ENCODE measurements at places on chromosomes 11 and 22.

DNA sequence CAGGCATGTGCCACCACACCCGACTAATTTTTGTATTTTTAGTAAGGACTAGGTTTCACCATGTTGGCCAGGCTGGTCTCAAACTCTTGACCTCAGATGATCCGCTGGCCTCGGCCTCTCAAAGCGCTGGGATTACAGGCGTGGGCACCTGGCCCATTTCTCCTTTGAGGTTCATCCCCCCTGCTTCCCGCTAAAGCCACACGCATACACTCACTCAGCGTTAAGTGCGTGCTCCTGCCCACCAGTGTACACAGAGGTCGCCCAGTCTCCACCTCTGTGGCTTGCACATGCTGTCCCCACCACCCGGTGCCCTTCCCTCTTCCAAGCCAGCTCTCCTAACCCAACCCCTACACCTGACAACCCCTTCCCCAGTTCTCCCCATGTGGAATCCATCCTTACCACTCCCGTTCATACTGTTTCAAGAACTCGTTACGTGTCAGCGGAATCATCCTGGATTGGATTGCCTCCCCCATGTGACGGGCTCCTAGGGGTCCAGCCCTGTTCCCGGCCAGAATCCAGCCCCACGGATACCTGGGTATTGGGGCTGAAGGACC lies 15.7 kb upstream of the CYTH4 start:
- DNase-seq, result no peak

DNA sequence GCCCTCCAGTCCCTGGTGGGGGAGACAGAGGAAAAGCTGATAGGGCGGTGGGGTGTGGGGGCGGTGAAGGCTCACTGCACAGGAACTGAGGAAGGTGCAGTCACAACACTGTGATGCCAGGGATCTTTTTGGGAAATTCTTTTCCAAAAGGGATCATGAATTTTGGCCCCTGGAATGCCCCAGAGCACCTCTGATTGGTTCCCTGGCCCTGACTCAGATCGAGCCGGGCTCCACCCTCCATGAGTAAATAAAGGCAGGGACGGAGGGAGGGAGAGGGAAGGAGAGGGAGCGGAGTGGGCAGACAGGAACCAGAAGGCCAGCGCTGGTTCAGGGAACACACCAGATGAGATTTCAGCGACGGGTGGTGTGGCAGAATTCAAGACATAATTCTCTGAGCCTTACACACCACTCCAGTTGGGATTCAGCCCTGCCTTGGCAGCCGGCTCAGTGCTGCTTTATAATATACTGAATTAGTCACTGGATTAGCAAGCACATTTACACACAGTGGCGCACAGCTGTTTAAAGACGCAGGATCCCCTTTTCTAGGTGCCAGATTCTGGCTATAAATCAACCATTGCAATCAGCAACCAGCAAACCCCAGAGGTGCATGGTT lies 80.3 kb downstream of the ETS1 start:
- DNase-seq, result no peak

GRCh38 chr11:62860835-62861563 lies 19.7 kb upstream of the SLC3A2 start:
- no peak for DNase-seq

GRCh38 chr11:76208438-76209374 lies 2.4 kb upstream of the WNT11 start:
- DNase-seq, result peak; percentile 77

DNA sequence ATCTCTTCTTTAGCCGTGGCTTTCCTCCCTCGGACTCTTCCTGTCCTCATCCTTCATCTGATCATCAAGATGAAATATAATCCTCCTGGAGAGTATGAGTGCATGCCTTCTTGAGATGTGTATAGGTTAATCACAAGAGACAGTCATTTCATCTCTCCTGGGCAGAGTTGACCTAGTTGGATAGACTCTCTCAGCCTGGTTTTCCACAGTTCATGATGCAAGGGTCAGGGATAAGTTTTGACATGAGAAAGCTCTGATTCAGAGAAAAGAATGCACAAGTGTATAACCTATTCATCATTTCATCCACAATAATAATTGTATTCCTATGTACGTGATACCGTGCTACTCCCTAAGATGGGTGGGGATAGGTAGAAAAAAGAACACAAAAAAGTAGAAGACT lies 33.2 kb upstream of the CCDC90B start:
- DNase-seq, result no peak

- DNase-seq, result no peak
Observed at GRCh38 chr11:68007498-68008380, 2.4 kb upstream of the ALDH3B1 start.

- DNase-seq, result peak; percentile 29
Observed at GRCh38 chr22:39526736-39527171, 5.8 kb downstream of the RPS19BP1 start.

- no peak for DNase-seq
Observed at GRCh38 chr11:12617632-12618031, 56.6 kb upstream of the TEAD1 start.

- no peak for DNase-seq
Observed at GRCh38 chr22:48836673-48837340, 990.9 kb downstream of the BRD1 start.

DNA sequence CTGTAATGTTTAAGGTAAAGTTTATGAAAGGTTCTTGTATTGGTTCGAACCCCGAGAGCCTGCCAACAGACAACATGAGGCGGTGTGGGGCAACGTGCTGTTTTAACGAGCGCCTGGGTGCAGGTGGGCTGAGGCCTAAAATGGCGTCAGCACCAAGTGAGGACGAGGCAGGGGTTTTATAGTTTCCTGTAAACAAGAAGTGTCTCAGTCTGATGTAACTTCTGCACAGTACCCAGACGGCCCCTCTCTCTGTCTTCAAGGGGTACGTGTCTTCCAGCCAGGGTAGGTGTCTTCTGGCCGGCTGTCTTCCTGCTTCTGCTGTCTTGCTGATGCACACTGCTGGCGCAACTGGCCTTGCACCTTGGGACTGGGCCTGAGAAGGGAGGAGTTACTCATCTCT lies 2.7 kb downstream of the PPFIBP2 start:
- no peak for DNase-seq

DNA sequence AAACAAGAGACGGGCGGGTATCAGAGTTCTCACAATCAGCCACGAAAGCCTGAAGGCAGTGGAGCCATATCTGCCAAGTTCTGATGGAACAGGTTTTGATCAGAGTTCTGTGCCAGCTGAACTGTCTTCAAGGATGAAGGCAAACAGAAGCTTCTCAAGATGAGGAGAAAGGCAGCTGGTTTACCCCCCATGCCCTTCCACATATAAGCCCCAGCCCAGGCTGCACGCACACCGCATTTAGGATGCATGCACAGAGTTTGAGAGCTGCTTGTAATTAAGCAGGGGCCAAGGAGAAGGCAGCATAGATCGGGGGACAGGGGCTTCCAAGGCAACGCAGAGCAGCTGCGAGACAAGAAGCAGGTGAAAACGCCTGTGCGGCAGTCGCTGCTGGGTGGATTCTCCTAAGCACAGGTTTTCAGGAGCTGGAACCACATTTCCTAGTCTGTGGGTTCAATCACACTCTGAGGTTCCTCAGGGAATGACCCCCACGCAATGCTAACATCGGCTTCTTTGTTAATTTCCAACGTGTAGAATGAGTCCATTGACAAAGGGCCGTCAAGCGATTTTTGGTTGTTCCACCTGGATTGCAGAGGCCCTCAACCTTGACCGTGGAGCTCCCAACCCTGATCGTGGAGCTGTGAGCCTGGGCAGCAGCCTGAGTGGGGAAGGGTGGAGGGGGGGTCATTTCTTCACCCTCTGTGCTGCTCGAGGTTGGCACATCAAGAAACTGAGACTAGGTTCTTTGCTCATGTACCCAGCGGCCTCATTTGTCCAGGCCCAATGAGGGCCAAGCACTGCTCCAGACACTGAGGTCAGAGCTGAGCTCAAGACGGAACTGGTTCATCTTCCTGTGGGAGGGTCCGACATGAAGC lies 81.7 kb upstream of the SHISAL1 start:
- no peak for DNase-seq

DNA sequence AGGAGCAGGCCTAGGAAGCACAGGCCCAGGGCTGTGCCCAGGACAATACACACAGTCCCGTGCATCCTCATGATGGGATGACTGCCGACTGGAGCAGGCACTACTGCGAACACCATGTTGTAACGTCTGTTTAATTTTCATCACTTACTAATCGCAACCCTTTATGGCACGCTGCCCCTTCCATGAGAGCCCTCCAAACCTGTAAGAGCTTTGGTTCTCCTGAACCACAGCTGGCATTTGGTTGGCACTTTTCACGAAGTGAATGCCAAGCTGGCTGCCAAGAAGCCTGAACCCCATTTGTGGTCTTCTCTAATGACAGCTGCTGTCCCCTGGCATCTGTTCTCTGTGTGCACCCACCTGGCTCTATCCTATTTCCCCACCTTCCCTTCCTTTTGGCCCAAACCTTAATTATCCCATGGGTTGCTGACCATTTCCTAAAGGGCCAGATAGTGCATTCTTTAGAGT lies 36.5 kb downstream of the APOL1 start:
- no peak for DNase-seq

DNA sequence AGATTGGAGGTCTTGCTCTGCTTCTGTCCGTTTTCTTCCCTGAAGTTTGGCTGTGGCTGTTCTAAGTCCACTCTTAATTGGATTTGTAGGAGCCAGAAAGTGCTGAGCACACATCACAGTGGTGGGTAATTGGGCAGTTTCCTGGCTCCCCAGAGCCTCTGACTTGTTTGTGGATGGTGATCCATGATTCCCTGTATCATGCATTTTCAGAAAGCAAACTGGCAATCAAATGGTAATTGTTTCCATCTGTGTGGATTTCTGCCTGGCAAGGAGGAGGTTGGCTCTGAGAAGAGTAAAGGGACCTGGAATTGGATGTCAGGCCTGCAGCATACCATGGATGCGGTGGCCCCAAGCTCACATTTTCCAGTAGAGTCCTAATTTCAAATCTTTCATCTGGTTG lies 49.5 kb downstream of the PPFIBP2 start:
- no peak for DNase-seq

GRCh38 chr11:115885535-115886421 lies 381.6 kb upstream of the CADM1 start:
- no peak for DNase-seq

DNA sequence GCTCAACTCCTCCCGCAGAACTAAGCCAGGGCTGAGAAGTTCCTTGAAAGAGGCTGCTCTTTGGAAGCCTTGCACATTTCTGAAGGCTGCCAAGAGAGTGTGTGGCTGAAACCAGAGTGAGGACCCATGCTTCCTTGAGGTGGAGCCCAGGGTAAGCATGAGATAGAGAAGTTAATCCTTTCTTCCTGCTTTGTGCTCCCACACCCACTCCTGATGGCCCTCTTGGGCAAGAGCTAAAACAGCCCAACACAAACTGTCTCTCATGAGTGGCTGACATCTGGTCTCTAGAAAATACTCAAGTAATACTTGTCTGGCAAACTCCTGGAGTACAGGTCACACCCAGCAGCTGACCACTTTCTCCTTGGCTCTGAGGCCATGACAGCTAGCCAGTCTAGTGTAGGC lies 523.7 kb downstream of the INSC start:
- DNase-seq, result no peak

- DNase-seq, result no peak
Observed at GRCh38 chr11:6843670-6844069, 1.8 kb upstream of the OR10A5 start.

DNA sequence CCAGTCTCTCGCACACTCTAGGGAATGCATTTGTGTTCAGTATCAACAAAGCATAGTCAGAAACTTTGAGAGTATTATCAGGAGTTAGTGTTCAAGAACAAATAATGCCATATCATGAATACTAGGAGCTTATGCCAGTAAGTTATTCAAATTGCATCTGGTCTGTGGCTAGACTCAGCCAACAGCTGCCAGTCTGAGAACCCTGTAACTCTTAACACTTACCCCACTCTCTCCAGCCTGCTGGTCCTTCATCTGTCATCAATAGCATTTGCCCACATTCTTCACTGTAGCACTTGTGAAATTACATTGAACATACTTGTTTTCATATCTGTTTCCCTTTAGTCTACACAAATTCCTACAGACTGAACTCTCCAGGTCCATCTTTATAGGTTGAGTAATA lies 1157.5 kb upstream of the RAG2 start:
- DNase-seq, result no peak

GRCh38 chr11:32088117-32088941 lies 2.5 kb upstream of the RCN1 start:
- no peak for DNase-seq

DNA sequence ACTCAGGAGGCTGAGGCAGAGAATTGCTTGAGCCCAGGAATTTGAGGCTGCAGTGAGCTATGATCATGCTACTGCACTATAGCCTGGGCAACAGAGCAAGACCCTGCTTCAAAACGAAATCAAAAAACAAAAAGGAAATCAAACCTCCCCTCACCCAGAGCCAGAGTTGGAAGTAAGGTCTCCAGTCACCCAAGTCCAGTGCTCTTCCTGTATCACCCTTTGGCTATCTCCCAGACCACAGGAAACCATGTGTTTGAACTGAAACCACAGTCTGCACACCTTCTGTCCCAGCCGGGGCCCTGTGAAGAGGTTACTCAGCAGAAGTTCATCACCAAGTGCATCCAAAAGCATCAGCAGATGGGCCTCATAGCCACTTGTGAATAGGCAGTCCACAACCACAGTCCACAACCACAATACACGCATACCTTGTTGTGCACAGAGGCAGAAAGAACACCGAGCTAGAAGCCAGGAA lies 4.6 kb downstream of the MYH9 start:
- DNase-seq, result peak; percentile 50

DNA sequence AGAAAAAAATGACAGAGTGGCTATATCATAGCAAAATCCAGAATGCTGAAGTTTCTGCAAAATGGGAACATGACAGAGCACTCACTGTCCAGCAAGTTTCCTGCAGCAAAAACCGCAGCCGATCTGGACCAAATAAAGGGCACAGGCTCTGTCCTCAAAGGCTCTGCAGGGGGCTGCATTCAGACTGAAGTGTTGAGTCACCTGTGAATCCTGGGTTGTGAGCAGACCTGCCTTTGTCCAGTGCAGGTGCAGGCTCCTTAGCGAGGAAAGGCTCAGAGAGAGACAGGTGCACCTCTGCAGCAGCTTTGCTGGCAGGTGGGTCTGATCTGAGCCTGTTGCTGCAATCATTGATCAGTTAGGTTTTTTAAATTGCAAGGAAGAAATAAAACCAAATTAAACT lies 29.3 kb upstream of the NFAM1 start:
- DNase-seq, result no peak

- no peak for DNase-seq
Observed at GRCh38 chr11:67389477-67389876, 2.3 kb upstream of the RAD9A start.

- DNase-seq, result no peak
Observed at GRCh38 chr11:1238767-1239595, 16.1 kb downstream of the MUC5B start.

DNA sequence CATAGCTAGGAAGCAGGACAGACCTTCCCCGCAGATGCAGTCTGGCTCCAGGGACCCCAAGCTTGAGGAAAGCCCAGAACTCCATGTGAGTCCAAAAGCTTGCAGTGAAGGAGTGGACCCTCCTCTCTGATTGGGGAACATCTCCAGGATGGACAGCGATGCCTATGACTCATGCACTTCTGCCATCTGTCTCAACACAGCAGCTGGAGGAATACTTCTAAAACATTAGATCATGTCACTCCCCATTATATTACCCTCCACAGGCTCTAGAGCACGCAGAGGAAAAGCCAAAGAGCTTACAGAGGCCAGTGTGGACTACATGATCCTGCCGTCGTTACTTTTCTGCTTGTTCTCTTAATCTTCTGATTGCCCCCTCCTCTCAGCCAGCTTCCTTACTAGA lies 605.7 kb downstream of the INSC start:
- DNase-seq, result no peak

- no peak for DNase-seq
Observed at GRCh38 chr11:35483131-35483820, 42.1 kb downstream of the PAMR1 start.

GRCh38 chr22:25696763-25697162 lies 45.2 kb upstream of the MYO18B start:
- no peak for DNase-seq
